ENCODE measurements at places on chromosomes 1 and 21.

DNA sequence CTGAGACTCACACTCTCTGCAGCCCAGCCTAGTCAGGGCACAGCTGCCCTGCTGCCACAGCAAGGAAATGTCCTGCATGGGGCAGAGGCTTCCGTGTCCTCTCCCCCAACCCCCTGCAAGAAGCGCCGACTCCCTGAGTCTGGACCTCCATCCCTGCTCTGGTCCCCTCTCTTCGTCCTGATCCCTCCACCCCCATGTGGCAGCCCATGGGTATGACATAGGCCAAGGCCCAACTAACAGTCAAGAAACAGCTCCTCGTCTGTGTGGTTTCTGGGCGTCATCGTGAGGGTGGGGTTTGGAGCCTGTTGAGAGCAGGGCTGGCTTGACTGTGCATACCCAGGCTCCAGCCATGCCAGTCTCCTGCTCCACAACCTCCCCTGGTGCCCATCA lies 19.5 kb downstream of the FAAH start:
- peak; percentile 12 for DNase-seq

DNA sequence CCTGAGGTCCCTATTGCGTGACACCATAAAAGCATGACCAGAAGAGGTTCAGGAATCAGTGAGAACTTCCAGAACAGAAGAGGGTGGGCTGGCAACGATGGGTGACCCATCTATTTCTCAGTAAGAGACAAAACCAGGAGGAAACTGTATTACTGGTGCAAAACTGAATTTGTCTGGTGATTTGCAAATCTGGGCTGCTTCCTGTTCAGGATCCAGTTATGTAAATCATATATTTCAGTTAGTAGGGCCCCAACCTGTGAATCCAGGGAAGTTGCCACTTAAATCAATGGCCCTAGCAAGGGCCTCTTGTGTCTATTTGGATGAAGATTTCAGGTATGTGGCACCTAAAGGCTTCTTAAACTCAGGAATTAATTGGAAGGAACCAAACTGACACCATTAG lies 23.1 kb upstream of the SMAP2 start:
- no peak for DNase-seq

DNA sequence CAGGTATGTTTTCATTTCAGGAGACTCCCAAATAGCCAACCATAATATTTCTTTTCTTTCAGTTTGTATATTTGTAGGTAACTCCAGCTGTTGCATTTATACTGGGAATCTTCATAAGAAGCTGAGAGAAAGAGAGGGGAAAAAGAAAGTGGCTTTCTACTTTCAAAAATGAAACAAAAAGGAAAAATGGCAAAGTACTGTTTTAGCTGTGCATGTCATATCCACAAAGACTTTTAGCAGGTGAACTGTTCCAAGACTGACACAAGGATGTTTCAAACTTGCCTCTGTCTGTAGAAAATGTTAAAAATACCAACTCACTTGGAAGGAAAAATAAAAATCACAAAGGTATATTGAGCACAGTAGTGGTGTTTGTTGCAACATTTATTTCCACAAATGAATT lies 41.9 kb upstream of the CACYBP start:
- DNase-seq, result no peak

- DNase-seq, result no peak
These were observed 920 bp downstream of the APH1A start for GRCh38 chr1:150267896-150268295.

DNA sequence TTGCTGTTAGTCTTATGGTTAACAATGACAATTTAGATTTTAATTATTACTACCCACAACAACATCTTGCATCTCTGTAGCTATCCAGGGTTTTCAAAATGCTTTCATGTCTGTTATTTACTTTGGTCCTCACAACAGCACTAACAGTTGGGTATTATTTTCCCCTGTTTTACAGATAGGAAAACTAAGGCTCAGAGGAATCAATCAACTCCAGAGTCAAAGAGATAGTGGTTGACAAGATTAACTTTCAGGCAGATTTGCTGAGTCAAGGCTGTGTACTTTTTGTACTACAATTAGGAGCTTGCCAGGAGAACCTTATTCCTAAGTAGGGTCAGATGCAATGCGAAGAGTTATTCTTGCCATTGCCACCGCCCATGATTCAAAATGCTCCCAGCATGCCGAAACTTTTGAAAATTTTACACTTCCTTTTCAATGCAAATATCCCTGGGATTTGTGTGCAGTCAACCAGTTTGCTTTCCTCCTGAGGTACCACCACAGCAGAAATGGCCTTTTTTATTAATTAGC lies 49.4 kb upstream of the ROR1 start:
- no peak for DNase-seq

DNA sequence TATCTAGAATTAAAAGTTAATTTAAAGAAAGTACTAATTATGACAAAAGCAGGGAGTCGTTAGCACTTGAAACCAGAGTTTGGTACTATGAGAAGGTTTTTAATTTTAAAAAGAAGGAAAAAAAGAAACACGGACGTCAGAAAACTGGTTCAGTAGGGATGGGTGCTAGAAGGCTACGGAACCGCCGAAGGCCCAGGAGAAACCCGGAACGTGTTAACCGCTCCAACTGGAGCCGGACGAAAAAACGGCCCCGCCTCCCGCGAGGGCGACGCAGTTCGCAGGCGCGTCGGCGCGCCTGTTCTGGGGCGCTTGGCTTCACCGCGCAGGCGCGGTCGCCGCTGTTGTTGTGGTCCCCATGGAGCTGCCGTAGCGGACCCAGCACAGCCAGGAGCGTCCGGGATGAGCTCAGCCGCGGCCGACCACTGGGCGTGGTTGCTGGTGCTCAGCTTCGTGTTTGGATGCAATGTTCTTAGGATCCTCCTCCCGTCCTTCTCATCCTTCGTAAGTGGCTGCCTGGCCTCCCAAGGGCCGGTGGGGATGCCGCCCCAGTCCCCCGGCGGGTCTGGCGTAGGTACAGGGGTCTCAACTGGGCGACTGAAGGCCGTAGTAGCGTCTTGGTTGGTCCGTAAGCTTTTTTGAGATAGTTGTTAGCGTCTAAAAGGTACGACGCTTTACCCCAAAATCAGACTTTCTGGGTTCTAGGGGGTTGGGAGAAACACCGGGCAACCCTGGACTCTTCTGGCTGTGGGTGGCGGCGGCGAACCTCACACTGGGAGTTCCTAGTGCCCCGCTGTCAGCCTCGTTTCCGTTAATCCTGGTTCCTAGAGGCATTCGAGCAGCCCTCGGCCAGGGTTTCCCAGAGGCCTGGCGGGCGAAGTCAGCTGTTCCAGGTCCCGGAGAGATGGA lies 31.4 kb upstream of the HMGN1 start:
- peak; percentile 98 for DNase-seq

DNA sequence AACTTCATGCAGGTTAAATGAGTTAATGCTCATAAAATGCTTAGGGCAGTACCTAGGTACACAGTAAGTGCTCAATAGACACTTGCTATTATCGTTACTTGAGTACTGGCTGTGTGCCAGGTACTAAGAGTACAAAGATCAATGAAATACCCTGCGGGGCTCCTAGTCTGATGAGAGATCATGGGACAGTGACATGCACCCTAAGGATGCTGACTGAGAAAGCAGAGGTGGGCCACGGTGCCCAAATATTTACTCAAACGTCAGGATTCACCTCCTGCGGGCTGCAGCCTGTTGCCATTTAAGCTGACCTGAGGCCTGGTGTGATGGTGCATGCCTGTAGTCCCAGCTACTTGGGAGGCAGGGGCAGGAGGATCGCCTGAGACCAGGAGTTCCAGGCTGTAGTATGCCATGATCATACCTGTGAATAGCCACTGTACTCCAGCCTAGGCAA lies 19.8 kb upstream of the LUZP1 start:
- no peak for DNase-seq

- DNase-seq, result peak; percentile 59
These were observed 48.2 kb downstream of the NEK2 start for GRCh38 chr1:211627259-211627658.

DNA sequence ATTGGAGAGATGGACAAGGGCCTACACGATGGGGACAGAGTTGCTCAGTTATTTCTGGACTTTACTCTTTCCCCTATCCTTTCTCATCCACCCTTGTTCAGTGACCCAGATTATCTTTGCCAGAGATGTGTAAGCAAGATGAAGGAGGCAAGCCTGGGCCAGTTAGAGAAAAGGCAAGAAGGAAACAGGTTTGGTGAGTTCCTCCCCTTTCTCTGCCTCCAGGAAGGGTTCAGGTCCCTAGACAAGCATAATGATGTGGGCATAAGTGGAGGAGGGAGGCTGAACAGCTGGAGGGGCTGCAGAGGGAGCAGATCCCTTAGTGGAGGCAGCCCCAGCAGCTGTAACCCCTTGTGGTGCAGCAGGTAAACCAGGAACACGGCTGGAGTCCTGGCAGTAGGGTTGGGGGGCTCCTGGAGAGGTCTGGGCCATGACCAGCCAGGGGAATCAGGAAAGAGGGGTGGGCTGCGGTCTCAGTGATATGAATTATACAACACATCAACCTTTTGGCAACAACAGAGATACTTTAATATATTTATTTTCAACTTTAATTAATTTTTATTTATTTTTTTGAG lies 9.2 kb upstream of the CDC42 start:
- DNase-seq, result no peak

DNA sequence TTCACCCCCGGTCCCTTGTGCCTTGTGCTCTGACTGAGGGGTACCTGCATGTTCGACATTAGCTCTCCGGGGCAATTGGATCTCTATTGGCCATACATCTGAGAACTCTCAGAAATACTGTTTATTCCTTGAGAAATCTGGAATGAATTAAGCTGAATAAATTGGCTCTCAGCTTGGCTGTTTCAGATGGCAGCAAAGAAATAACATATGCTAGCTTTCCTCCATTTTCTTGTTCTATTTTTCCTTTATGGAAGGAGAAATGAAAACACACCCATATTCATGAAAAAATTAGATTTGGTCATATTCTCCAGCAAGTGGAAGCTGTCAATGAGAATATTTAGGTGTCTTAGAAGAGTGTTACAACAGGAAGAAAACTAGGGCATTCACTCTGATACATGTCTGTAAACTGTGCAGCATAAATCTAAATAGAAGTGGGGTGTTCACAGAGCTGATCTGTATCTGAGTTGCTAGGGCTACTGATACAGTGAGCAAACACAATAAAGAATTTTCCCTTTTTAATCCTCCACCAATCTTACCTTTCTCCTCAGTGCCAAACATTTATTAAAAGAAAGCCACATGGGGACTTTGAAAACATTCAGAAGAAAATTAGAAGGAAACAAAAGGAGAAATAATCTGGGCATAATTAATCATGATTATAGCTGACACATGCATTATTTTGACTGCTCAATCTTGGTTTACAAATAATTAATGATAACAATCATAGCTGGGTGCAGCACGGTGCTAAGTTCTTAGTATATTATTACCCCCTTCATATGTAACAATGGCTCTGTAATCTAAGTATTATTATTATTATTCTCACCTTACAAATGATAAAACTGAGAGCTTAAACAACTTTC lies 671.9 kb upstream of the USP24 start:
- no peak for DNase-seq

DNA sequence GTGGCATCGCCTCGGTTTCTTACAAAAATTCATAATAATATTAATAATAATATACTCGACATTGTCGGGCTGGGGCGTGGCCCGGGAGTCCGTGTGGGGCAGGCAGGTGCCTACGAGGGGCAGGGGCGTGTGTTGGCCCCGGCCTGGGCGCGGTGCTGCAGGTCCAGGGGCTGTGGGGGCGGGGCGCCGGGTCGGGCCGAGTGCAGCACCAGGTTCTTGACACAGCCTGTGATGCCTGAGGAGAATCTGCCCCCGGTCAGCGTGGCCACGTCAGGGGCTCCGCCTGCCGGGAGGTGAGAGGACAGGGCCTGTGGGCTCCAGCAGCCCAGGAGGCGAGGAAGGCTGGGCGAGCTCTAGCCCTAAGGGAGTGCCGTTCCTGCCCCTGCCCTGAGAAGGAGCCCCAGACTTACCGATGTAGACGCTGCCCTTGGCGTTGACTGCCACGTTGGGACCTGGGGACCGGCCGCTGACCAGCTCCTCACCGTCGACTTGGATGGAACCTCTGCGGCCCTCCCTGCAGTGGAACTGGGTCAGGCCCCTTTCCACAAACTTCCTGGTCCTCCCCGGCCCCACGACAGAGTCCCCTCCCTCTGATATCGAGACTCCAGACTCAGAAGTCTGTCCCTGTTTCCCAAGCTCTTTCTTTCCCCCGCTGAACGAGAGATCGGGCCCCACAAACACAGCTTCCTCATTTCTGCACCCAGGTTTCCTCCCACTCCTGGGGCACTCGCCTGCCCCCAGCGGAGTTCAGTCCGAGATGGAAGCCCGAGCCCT lies 11.3 kb downstream of the LDLRAD2 start:
- no peak for DNase-seq

DNA sequence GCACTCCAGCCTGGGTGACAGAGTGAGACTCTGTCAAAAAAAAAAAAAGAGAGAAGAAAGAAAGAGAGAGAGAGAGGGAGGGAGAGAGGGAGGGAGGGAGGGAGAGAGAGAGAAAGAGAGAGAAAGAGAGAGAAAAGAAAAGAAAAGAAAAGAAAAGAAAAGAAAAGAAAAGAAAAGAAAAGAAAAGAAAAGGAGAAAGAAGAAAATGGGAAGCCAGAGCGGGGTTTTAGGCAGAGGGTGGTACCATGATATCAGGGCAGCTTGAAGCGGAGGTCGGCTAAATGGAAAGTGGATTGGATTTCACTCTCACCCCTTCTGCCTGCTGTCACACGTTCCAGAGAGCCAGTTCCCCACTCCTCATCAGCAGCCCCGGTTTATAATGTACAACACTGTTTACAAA lies 1.9 kb downstream of the TMCO4 start:
- no peak for DNase-seq

Data from cardiac muscle cell (in vitro differentiated cells and primary cell).